ENCODE measurements at places on chromosomes 3 and 15.

DNA sequence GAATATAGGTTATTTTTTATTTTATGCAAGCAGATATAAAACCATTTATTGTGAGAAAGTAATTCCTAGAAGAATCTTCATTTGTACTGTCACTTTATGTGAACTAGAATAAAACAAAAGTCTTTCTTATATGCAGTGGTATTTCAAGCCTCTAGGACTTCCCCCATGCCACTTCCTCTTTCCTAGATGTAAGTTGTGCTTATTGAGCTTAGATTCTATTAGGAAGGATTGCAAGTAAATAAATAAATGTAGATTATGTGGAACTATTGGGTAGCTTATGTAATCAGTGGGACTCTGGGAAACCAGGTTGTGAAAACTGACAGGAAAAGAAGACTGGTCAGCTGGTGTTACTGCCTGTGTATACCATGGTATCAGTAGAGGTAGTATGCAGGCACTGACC is 169.7 kb downstream of the RSRC1 start:
- DNase-seq, result no peak

DNA sequence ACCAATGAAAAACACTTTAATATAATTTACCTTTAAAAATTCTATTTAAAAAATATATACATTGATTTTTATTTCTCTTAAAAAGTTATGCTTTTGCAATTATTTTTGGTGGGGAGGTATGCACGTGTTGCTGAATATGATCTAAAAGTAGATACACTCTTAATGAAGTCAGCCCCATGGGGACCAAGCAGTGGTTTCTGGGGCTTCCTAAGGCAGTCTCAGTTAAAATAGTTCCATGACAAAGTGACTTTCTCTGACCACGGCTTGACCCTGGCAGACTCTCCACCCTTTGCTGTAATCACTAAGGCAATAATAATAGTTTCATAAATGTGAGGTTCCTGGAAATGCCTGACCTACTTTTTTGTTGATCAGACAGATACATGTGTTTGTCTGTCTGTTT is 50.4 kb downstream of the CCR4 start:
- no peak for DNase-seq

DNA sequence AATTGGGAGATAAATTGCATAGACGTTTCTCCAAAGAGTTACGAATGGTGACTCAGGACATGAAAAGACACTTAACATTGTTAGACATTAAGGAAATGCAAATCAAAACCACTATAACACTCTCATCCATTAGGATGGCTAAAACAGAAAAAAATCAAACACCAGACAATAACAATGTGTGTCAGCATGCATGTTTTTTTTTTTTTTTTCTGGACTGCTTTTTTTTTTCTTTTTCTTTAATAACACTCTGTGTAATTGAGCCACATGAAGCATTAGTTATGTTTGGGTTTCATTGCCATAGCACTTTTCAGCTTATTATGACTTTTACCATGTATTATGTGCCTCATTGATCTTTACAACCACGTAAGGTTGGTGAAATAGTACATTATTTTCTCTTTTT is 95.0 kb downstream of the NFKBIZ start:
- DNase-seq, result no peak

GRCh38 chr15:73899197-73900094 is 26.1 kb downstream of the TBC1D21 start:
- DNase-seq, result peak; percentile 64

GRCh38 chr3:101464235-101464634 is 48.8 kb downstream of the SENP7 start:
- no peak for DNase-seq

GRCh38 chr3:99869621-99870020 is 52.0 kb downstream of the CMSS1 start:
- DNase-seq, result no peak

DNA sequence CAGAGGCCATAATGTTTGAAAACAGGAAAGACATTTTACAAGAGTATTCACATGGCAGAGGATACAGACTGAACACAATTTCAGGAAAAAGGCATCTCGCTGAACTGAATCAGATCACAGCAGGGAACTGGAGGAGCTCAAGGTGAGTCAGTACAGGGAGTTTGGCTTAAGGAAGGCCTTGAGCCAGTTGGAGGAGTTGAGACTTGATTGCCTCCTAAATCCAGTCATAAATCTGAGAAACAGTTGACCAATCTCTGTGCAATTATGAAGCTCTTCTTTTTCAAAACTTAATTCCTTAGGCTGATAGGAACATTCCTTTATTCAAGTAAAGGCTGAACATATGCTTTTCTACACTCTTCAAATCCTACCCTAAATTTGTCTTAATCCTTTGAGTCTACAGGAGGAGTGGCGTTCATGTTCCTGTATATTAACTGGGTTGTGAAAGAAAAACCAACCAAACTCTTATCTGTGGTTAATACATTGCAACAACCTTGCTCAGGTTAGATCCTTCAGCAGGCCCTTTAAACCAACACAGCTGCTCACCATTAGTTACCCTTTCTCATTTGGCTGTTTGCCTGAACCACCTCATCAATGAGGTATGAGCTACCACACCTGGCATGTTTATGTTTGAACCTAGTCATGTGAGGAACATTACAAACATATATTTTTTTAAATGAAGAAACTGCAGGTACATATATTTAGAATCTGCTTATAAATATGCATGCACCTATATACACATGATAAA is 404.1 kb upstream of the ATP11B start:
- DNase-seq, result no peak

DNA sequence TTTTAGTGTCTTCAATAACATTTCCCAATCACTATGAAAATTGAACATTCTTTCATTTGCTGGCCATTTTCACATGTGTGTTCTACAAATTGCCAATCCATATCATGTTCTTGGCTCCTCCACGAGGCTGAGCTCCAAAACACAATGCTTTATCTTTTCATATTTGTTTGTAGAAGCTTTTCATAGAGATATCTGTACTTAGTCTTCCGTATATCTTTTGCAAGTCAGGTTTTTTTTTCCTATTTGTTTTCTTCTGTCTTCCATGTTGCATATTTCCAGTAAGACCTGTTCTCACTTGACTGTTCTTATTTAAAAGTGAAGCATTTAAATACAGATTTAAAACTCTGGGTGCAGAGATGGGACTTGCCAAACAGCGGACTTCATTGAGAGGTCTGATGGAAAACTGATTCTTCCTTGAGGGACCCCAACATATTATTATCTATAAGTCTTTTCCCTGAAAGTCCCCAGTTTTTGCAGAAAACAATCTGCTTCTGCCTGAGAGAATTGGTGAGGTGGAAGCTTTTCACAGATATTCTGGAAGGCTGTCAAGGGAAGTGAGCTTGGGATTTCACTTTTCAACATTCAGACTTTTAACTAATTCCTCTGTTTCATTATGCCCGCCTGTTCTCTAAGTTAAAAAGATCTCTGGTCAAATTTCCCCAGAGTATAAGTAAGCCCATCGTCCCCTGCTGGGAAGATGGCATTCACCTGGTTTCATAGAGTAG is 77.8 kb upstream of the KCNMB2 start:
- no peak for DNase-seq

DNA sequence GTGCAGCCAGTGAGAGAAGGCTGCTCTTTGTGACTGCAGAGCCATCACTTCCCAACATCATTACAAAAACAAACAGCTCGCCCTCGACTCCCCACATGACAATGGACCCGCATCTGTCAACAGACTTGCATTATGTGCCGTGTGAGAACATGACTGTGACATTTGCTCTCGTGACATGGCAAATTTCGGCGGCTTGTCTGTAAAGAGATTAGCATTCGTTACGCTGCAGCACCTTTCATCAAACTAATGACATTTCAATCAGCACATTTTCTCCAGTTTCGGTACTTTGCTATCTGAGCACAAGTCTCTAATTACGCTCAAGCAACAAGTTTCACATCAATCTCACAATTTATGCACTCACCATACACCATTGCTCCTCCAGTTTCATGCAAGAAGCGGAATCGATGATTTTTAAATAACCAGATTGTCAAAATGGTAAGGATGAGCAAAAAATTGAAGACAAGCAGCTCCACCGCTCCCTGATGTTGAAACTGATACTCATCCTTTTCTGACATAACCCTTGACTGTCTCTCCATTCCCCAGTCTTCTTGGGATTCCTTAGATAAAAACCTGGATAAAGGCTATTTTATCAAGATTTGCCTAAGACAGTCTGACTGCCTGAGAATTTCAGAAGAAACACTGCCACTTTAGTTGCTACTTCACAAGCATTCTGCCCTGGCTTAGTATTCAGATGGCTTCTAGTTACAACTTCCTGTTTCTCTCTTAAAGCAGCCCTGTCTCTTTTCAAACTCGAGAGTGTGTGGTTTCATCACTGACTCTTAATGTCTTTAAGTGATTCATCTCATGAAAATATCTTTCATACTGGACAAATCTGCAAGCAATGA is at the start of gene SLC9A9:
Gene SLC9A9 (minus strand): TSS at position 682 of the 845 bp plus-strand sequence. CDS start 146 bp downstream, at position 536.
- DNase-seq, result peak; percentile 59

GRCh38 chr15:22980189-22981050 is at the start of gene CYFIP1:
Gene CYFIP1, minus strand, starts transcription at chr15:22980368. Its CDS starts 33,083 bp downstream, at chr15:22947285.
- DNase-seq, result peak; percentile 95

GRCh38 chr15:79932447-79932846 is 35.6 kb upstream of the MTHFS start:
- no peak for DNase-seq

DNA sequence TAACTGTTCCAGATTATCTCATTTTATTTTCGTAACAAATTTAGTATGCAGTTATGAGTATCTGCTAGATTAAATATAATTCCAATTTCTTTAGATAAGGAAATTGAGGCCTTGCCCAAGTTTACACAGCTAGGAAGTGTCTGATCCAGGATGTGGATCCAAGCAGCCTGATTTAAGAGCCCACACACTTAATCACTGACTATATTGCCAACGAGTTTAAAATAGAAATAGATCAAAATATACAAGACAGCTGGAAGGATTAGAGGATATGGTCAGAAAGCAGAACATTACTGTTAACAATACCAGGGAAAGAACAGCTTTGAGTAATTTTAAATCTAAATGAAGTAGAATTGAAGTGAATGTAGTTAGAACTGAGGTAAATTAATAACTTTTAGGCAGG is 215.2 kb downstream of the C3orf38 start:
- DNase-seq, result no peak

DNA sequence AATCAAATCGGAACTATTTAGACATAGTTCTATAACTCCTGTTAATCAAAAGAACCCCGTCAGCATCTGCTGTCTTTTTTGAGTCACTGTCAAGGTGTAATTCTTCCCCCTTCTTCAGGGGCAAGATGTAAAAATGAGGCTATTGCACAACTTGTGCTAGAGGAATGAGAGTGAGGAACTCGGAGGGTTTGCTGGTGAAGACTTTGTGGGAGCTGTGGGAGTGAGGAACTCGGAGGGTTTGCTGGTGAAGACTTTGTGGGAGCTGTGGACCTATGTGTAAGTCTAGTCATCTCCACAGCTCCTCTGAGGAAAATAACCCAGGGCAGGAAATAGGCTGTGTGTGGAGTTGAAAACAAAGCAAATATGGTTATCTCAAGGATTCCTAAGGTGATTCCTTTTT is 2.5 kb upstream of the CERS3 start:
- no peak for DNase-seq

DNA sequence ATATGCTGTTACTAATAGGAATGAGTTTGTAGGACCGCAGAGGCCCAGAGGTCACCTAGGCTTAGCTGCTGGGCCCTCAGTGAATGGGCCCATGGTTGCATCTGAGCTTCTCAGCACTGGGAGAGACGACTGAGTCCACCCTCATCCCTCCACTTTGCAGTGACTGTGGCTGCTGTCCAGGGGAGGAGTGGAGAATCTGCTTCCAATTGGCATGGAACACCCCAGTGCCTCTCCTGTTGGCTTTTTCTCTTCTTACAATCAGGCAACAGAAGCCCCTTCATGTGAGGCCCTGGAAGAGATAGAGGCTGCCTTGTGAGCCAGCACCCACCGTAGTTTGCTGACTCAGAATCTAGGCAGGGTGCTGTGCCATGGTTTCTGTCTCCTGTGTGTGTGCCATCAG is 55.6 kb downstream of the ARNT2 start:
- no peak for DNase-seq

DNA sequence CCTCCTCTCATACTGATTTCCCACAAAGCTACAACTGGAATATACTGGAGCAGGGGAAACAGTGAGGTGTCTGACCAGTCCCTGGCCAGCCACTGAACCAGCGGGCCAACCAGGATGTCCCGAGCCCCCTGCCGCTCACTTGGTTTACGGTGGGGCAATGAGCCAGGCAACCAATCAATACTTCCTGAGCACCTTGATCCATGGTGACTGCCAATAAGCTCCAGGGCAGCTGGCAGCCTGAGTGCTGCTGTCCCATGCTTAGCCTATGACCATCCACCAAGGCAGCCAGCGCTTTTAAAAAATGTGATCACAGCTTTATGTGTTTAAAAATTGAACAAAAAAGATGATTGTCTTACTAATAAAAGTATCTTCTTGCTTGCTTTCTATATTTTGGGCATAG is 4.2 kb downstream of the SCN10A start:
- no peak for DNase-seq

DNA sequence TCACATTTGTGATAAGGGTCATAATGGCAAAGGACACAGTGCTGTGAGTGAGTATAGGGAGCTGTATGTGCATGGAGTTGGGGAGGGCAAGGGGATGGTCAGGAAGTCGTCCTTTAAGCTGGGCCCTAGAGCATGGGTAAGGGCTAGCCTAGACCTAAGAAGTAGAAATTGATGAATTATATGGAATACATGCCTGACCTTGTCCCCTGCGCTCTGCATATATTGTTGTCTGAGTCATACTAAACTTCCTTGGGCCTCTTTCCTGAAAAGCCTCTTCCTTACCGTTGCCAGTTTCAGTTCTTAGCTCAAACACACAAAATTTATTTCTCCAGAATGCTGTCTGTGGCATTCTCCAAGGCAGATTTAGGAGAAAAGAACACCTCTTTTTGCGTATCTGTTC is 4.6 kb downstream of the SNRK start:
- DNase-seq, result no peak

GRCh38 chr15:88419830-88420229 is 47.4 kb downstream of the MRPL46 start:
- no peak for DNase-seq

DNA sequence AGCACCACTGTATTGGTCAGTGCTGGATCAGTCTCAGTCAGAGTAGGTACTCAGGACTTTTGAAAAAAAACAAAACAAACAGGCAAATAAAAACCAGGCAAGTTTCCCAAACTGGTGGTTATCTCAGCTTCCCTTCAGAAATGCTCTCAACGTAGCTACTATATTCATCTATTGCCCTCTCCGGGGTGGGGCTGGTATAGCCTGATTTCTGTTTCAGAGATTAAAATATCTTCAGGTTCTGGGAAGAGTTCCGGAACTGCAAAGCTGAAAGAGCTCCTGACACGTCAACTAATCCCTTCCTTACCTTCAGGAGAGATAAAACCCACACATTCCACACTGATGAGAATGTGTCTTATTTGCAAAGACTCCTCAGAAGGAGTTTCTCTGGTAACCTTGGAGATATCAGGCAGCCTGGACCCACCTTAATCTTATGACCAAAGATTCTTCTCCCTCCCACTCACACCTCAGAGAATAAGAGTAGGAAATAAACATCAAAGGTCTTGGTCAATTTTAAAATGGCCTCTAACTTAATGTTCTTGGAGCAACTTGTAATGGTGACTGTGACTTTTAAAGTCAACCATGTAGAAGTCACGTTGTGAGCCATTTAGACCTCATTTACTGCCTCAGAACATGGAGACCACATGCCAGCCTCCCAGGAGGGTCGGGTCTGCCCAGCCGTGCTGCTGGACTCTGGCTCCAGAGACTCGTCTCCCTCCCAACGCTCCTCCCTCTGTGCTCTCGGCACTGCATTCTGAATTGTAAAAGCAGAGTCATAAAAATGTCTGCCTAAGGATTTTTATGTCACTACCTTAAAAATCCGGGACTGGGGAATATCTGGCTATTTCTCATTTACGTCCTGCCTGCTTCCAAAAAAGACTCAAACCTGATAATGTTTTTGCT is 53.8 kb downstream of the CDCP1 start:
- no peak for DNase-seq
